ENCODE measurements at places on chromosomes 11 and 22.

DNA sequence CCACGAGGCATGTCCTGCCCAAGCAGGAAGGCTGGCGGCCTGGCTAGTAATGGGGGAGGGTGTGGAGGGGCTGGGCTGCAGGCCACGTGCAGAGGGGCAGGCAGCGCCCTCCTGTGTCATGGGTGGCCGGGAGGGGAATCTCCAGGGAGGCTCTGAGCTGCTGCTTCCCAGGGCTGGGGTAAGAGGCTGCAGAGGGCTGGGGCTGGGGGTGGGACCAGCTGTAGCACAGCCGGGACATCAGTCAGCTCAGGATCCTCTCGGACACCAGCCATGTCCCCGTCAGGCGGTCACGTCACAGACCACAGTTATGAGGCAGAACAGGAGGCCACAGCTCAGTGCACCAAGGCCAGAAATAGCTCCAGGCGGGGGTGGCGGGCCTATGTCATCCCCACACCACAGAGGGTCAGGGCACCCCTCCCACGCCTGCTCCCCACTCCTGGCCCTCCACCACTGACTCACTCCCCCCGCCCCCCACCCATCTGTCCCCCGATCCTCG, 21.1 kb downstream of the RTN4R start:
- DNase-seq, result no peak

- DNase-seq, result peak; percentile 36
Measured at GRCh38 chr11:92413757-92414513, 189.3 kb downstream of the FAT3 start.

- DNase-seq, result no peak
Measured at GRCh38 chr11:28243061-28243460, 134.9 kb downstream of the METTL15 start.

GRCh38 chr11:129287920-129288319, 87.7 kb upstream of the BARX2 start:
- DNase-seq, result no peak

DNA sequence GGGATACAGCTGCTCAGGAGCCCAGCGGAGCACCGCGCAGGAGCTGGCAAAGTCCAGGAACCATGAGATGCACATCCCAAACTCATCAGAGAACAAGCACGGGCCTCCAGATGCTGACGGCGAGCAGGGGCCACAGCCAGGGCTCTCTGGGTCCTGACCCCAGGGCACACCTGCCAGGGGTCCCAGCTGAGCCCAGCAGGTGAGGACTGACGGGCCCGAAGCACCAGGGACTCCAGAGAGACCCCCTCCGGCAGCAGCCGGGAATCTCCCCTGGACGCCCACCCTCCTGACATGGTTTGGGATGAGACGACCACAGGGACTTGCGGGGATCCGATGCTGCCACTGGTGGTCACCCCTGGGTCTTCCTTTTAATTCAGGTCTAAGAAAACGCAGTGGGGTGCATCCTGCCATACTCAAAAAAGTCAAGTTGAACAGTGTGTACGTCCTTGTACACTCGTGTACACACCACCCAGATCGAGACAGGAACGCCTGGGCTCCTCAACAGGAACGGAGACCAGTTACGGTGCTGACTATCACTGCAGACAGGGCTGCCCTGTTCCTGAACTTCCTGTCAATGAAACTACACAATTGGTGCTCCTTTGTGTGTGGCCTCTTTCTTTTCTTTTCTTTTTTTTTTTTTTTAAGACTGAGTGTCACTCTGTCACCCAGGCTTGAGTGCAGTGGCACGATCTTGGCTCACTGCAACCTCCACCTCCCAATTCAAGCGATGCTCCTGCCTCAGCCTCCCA, 21.9 kb downstream of the TTLL8 start:
- no peak for DNase-seq

- DNase-seq, result no peak
Measured at GRCh38 chr22:45631140-45631840, 40.3 kb upstream of the ATXN10 start.

- DNase-seq, result no peak
Measured at GRCh38 chr11:134282121-134283045, 6.2 kb downstream of the GLB1L3 start.

Measured in naive B cell (primary cell).